HT1080 (cell line): ENCODE measurements at places on chromosomes 1 and 21.
A peak's percentile ranks its signal among the peaks of the same experiment; 100 is the strongest.

DNA sequence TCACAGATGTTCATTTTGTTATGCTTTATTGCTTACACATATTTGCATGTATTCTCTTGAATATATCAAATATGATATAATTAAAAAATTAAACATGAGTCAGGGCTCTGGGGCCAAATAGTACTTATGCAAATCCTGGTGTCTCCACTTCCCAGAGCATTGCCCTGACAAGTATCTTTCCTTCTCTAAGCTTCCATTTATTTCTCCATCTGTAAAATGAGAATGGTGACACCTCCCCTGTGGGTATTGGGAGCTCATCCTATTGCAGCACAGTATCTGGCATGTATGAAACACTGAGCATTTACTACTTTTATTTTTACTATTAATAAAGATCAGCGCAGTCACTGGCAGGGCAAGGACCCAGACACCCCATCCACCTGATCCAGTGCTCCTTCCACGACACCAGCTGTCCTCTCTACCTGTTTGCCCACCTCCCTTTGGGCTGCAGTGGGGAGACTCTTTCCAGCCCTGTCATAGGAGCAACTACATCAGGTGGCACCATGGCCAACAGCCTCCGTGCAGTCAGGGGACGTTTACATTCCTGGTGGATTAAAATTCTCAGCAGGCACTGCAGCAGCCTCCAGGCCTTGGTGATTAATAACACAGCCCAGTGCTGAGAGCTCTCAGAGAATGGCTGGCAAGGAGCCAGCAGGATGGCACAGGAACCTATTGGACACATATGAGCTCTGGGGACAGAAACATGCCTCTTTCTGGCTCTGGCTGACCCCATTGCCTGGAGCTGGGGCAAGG lies 113.0 kb downstream of the DMRTB1 start:
- peak; percentile 61 for DNase-seq

- DNase-seq = peak; percentile 50
These were observed 36.5 kb upstream of the CD5L start for GRCh38 chr1:157878059-157878458.

DNA sequence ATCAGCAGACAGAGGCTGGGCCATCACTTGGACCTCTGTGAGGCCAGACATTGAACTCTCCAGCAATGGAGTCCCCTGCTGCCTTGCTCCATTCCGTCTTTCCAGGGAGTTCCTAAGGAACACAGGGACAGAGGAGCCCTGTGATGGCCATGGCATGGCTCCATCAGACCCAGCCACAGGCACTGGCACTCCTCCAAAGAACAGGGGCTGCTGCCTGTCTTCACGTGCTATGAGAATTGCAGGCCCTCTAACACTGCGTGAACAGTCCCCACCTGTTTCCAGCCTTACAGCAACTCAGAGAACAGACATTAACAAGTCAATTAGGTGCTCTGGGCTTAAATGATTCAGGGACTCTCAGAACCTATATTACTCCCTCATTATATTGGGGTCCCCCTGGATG lies 140.8 kb downstream of the ASTN1 start:
- DNase-seq = no peak

- DNase-seq = no peak
These were observed 85.5 kb upstream of the VANGL1 start for GRCh38 chr1:115556236-115556635.

- DNase-seq = no peak
These were observed 141.4 kb downstream of the RUNX1 start for GRCh38 chr21:34907461-34908418.

- DNase-seq = no peak
These were observed 77.5 kb downstream of the PRDM16 start for GRCh38 chr1:3146458-3146857.

GRCh38 chr21:37128076-37128475 lies 55.0 kb downstream of the TTC3 start:
- DNase-seq = no peak

GRCh38 chr1:1985375-1986050 lies 18.1 kb downstream of the CFAP74 start:
- DNase-seq = no peak

DNA sequence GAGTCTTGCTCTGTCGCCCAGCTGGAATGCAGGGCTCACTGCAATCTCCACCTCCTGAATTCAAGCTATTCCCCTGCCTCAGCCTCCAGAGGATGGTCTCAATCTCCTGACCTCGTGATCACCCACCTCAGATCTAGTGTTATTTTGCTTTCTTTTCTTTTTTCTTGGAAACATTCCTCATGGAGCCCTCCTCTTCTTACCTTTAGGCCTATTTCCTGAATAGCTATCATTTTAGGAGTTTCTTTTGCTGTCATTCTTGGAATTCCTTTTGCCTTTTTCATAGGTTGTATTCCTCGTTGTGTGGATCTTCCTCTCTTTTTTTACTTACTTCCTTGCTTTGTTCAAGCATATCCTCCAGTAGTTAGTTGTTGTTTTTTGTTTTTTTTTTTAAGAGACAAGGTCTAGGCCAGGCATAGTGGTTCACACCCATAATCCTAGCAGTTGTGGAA lies 173.8 kb downstream of the RASAL2 start:
- DNase-seq = peak; percentile 79

GRCh38 chr1:56356376-56356990 lies 222.9 kb downstream of the PLPP3 start:
- DNase-seq = no peak

DNA sequence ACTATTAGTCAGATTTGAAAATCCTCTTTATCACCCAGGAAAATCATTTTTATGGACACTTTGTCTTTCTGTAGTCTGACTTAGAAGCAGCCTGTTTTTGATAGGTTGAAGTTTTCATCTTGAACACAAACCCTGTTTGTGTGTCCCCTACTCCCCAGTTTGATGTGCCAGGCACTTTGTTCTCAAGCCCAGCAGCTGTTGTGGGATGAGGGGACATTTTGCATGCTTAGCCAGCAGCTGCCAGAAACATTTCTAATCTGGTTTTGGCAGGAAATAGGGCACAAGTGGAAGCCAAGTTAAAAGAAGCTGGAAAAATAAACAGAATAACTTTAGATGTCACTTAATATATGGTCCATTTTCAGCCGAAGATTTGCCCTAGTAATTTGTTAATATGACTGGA lies 29.9 kb downstream of the ACTN2 start:
- no peak for DNase-seq

DNA sequence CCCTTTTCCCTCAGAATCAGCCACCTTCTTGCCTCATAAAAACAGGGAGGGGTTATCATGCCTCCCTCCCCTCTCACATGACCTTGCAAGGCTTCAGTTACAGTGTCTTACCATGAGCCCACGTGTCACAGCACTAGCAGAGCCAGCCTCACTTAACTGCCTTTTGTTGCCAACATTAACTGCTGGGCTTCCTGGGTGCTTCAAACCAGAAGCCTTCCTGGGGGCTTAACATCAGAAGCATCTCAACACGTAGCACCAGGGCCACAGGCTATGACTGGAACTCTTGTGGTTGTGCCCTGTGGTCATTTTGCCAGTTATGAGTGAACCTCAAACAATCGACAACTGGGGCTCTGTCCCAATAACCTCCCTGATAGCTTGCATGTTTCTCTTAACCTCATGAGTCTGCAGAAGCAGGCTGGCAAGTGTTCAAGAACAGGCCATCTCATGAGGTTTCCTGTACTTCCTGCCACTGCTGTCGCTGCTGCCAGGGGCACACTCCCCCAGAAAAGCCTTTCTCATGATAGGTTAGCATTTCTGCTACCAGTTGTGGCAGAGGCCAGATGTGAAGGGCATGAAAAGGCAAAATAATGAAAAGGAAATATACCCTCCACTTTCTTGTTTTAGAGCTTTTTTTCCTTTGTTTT lies 132.2 kb downstream of the GLUL start:
- DNase-seq = peak; percentile 79
